Hippocampal formation (tissue), 2 donors: ENCODE measurements at places on chromosomes 7 and 10.
A peak's percentile ranks its signal among the peaks of the same experiment; 100 is the strongest.

DNA sequence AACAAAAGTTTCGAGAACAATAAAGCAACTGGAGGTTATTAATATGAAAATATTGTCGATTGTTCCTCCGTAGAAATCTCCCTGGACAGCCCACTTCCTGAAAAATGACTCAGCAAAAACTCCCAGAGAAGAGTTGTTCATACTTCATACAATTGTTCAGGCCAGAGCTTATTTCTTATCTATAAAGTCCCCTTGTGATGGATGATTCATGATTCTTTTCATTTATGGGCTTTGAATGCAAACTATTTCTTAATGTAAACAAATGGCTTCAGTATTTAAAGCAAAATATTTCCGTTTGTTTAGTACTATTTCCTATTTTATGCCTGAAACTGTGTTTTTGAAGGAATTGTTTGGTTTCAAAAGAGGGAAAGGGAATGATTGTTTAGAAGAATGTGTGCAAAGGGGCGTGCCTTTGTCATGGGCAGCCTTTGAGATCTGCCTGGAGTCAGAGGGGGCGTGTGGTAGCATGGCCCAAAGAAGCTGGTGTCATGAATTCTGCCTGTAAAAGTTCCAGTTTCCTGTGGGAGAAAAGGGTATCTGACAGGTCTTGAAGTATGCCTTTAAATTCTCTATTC lies 26.2 kb upstream of the EXOC6 start:
- no peak for DNase-seq

DNA sequence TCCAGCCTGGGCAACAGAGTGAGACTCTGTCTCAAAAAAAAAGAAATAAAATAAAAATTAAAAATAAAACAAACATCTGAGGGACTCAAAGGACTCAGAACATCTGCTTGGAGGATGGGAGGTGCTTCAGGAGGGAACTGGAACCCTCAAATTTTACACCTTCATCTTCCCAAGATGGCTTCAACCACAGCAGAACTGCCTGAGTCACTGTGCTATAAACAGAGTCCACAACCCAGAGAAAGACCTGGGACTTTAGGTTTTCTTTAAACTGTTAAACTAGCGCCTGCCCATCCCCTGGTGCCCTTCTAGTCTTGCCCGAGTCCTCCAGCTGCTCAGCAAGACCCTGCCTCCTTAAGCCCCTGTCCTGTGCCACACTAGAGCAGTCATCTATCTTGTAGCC lies 40.8 kb downstream of the RGS10 start:
- no peak for DNase-seq

DNA sequence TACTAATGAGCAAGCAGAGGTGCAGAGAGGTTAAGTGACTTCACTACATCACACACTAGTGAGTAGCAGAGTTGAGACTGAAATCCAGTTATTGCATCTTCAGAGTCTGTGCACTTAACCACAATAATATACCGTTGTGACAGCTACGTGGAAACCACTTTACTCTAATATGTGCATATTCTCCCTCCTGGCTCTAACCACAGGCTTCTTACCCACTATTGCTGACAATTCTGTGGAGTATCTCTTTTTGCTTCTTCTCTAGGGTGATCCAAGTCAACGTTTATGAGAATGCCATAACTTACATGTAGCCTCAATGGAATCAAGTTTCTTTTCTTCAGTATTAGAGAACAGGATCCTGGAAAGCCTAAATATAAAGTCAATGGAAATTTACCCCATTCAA lies 64.2 kb upstream of the MEOX2 start:
- DNase-seq: no peak

- DNase-seq: peak; percentile 5
These were observed 41.8 kb downstream of the LCOR start for GRCh38 chr10:96873756-96874467.

GRCh38 chr7:10770176-10770575 lies 203.5 kb upstream of the PHF14 start:
- DNase-seq: no peak

GRCh38 chr7:128402356-128402755 lies 7.4 kb downstream of the IMPDH1 start:
- DNase-seq: no peak

GRCh38 chr10:11189582-11190376 lies 172.1 kb downstream of the CELF2 start:
- DNase-seq: no peak

DNA sequence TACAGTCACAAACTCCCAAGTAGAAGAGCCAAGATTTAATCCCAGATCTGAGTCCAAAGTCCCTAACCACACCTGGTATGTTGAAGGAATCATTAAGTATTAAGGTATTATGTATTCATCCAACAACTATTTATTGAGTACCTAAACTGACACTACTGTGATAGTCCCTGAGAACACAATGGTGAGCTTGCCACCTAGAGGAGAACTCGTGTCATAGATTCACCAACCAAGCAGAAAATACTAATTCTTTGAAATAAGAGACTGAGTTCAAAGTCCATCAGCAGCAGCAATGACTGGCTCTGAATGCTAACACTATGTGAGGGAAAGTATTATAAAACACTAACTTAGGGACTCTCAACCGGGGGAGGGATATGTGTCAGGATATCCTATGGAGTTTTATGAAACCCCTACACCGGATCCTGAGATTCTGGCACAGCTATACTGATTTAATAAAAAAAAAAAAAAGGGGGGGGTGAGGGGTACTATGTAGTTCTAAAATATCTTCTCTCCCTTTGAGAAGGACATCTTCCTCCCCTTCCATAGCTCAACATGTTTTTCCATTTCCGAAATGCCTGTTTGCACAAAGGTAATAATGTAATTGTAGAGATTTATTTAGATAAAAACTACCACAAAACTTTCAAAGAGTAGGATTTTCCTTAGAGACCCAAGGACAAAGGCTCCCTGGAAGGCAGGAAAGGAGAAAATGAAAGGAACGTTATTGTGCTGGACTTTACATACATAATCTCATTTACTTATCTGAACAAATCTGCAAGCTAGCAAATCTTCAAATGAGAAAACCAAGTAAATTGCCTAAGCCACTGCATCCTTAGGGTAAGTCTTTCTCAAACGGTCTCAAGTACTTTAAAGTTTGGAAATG lies 1.6 kb downstream of the NCOA4 start:
- DNase-seq: no peak

GRCh38 chr10:99450156-99450555 lies 19.7 kb upstream of the GOT1 start:
- no peak for DNase-seq

GRCh38 chr7:18426564-18427226 lies 68.9 kb upstream of the HDAC9 start:
- no peak for DNase-seq

- no peak for DNase-seq
These were observed 34.8 kb downstream of the DIP2C start for GRCh38 chr10:654647-654996.

DNA sequence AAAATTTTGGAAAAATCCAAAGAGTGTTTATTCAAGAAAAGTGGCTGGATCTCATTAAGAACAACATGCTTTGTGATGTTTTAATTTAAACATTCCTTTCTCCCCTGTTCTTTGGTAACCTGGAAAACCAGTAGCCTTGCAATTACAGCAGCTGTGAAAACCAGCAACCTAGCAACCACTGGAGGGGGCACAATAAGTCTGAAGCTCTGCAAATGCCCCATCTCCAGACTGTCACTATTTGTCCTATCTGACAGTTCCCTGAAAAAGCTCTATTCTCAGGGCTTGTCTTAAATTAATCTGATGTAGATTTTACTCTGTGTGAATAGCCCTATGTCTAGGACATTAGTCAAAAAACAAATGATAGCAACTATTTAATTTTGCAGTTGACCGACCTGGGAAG lies 137.6 kb upstream of the THSD7A start:
- DNase-seq: no peak

DNA sequence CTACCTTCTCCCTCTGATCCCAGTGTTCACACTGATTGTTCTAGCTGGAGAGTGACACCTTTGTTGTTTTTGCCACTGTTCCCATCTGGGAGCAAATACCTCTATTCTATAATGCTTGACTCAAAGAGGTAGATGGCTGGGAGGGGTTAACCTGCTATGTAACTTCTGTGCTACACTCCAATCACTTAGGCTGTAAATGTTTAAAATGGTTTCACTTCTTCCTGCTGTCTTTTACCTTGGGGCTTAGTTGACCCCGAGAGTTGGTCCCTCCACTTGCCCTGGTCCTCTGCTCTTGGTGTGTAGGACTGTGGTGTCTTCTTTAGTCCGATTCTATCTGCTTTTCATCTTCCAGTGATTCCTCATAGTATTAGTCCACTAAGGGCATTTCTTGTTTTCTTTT lies 22.3 kb downstream of the KLHDC10 start:
- no peak for DNase-seq

DNA sequence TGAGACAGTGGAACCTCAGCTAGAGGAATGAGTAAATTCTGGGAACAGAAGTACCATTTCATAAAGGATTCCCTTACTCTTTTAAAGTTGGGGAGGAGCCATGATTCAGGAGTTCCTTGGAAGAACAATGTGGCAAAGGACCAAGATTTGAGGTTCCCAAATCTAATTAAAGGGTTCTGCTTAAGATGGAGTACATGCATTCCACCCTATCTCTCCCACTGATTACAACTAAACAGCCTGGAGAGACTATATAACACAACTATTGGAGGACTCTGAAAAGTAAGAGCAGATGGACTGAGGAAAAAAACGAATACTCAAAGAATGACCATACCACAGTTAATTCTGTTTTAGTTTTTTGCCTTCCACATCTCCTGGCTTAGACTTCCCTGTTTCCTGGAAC lies 212.9 kb upstream of the IMMP2L start:
- DNase-seq: no peak

GRCh38 chr10:70974351-70974901 lies 86.1 kb upstream of the PCBD1 start:
- no peak for DNase-seq

- no peak for DNase-seq
These were observed 17.7 kb downstream of the TSPAN14 start for GRCh38 chr10:80471715-80472233.

GRCh38 chr7:16543456-16543855 lies 16.8 kb downstream of the LRRC72 start:
- DNase-seq: no peak

DNA sequence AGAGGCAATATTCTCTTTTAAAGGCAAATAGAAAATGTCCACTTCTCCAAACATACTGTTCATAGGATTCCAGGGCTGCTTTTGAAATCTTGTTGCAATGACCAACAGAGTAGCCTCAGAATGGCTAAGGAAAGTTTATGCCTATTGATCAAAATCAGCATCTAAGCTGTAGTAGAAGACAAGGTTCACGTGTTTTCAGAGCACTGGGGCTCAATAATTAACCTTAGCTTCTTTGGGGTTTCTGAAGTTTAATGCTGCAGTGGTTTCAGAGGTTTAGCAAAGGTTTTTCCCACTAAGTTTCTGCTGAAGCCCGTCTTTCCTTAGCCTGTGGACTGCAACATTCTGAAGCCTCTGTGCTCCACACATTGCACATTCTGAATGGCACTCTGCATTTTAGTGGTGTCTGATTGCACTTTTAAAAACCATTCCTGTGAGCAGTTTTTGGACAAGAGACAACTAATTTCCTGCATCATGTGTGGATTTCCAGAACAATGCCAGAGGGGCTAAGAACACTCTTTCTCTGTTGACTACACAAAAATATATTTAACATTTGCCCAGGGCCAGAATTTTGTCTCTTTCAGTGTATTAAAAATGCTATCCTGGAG lies 342.5 kb downstream of the PTEN start:
- DNase-seq: no peak

DNA sequence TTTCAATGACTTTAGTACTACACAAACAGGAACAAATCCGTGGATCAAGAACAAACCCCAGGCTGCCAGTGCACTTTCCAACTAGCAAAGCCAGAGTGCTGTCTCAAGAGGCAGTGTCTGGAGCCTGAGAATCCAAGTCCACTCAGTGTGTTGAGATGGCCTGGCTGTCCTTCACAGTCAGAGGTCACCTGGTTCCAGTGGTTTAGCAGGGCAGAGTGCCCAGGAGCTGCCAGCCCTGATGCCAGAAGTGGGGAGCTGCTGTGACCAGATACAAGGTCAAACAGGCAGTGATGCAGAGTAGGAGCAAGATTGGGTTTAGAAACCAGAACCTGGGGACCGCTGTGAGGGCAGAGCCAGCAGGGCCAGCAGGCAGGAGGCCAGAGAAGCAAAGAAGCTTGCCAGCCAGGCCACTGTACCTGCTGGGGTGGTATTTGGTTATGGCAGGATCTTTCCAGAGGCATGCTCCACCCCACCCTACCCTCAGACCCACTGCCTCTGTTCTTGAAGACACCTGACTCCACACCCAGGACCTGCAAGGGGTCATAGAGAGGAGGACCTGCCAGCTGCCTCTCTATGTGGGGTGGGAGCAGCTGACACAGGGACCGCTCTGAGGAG lies 35.6 kb upstream of the C10orf90 start:
- no peak for DNase-seq

DNA sequence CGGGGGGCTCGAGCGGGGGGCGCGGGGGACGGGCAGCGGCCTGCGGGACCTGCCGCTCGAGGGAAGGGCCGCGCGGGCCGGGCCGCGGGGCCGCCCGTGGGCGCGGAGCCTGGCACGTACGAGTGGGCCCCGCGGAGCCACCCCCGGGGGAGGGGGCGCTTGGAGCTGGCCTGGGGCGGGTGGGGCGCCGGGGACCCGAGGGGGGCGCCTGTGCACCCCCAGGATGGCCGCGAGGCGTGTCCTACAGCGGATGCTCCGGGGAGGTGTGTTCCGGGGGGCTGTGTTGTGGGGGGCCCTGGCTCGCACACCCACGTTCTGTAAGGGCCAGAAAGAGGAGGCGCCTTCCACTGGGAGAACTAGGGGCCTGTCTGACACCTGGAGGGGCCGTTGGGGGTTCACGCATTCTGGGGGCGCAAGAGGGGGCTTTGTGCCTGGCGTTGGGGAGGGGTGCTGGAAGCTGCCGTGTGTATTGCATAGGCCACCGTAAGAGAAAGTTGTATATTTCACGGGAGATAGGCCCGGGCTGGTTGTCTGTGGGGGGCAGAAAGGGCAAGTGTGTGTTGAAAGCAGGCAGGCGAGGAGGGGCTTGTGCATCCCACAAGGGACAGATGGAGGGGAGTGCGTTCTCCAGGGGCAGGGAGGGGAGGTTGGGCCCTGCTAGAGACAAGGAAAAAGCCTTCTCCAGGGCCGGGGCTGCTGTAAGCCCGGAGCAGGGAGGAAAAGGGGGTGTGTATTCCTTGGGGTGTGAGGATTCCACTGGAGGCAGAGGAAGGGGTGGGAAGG lies 663 bp downstream of the VPS37D start:
- no peak for DNase-seq

DNA sequence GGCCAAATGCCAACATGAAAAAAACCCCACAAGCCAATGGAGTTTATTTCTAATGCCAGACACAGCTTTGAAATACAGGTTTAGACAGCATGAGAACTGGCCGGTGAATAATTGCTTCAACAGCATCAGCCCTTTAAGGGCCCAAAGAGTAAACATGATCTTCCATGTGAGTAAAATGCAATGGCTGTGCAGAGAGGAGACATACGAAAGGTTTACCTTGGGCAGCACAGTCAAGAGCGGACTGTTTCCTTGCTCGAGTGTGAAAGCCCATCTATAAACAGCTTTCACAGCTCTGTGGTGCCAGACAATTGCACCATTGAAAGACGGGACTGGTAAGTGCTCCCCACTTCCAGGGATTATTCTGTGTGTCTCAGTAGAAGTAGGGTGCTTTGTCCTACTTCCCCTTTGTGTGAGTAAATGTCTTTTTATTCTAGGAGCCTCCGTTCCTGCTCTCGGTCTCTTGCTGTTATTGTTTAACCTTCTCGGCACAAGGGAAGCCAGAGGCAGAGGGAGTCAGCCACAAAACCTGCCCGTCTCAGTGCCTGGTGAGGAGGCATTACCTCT lies 77.8 kb upstream of the KAT6B start:
- no peak for DNase-seq

- DNase-seq: no peak
These were observed 137.3 kb downstream of the PTPN20 start for GRCh38 chr10:47048526-47048905.
